ENCODE measurements at places on chromosomes 2 and 18. TPM values are rescaled to one million over a fixed set of nuclear protein-coding genes. Genes with fewer than 3 reads are reported as not detected.

IRS1 gene
- 0.31 TPM for total RNA-seq

- DNase-seq: no peak
Measured at GRCh38 chr18:10009321-10010144, 95.7 kb downstream of the VAPA start.

GRCh38 chr18:72808680-72809079 lies 59.1 kb downstream of the NETO1 start:
- DNase-seq: no peak

REG3G gene
- 0.22 TPM for total RNA-seq

DNA sequence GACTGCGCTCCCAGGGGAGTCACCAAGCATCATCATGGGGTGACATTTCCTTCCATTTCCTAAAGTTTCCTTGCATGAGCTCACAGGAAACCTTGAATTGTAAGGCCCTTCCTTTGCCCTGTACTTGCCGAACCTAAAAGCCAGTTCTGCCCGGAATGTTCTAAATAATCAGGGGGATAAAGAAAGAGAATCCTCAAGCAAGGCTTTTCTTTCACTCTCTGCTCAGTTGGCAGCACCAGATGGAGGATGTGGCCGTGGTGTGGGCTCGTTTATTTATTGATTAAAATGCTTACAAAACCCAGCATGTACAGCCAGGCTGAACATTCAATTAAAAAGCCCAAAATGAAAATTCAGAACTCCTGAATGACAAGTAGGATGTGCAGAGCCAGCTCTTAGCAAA lies 170.5 kb downstream of the SH3RF3 start:
- DNase-seq: no peak

- DNase-seq: no peak
Measured at GRCh38 chr18:50869150-50869549, 9.8 kb upstream of the ME2 start.

DNA sequence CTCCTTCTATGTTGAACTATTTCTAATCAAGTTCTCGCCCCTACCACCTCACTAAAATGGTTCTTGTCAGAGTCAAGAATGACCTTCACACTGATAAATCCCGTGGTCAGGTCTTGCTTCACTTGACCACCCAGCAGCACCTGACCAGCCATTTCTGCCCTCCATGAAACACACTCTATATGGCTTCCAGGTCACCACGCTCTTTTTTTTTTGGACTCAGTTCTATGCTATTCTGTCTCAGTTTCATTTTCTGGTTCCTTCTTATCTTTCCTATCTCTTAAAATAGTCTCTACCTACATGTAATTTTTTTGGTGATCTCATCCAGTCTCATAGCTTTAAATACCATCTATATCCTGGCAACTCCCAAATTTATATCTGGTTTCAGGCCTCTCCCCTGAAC lies 11.4 kb downstream of the EIF2AK3 start:
- no peak for DNase-seq

- no peak for DNase-seq
Measured at GRCh38 chr2:230234122-230234722, 8.7 kb downstream of the SP140 start.

DNA sequence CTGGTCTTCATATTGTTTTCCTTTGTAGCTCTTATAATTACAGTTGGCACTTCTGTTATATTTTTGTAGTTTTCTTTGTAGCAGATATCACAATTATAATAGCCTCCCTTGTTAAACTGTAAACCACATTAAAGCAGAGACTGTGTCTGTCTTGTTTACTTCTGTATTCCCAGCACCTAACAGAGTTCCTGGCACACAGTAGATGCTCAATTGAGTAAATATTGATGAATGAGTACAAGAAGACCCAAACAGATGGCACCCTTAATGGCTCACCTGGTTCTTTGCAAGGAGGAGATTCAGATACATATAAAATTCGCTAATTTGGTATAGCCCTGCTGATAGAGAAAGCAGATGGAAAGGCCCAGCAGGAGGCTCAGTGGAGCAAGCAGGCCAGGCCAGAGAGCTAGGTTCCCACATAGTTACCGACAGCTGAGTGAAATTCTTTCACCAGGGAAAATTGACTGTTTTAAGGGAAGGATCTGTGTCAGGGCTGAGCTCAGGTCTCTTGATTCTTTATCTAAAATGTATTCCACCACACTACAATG lies 120.1 kb downstream of the NUP35 start:
- no peak for DNase-seq

DNA sequence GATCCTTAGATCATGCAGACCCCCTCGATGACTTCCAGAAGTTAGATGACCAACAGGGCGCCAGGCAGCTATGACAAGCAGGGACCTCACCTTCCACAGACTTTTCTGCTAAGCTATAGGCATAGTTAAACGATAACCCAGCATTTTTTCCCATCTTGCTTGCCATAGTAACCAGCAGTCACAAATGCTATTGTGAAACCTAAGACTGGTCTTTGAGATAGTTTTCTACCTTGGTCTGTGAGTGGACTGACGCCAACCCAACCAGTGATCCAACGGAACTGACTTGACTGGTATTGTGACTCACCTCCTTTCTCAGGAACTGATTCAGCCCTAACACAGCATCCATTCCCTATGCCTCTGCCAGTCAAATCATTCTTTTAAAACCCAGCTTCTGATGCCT lies 361.2 kb downstream of the LRRTM4 start:
- no peak for DNase-seq

DNA sequence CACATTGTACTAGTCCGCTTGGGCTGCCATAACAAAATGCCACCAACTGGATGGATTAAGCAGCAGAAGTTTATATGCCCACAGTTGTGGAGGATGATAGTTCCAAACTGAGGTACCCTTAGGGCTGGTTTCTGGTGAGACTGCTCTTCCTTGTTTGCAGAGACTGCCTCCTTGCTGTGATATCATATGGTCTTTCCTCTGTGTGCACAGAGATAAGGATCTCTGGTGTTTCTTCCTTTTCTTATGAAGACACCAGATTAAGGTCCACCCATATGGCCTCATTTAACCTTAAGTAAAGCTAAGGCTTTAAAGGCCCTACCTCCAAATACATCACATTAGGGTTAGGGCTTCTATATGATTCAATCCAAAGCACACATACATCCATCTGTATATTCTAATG lies 738.2 kb upstream of the GCFC2 start:
- no peak for DNase-seq

DNA sequence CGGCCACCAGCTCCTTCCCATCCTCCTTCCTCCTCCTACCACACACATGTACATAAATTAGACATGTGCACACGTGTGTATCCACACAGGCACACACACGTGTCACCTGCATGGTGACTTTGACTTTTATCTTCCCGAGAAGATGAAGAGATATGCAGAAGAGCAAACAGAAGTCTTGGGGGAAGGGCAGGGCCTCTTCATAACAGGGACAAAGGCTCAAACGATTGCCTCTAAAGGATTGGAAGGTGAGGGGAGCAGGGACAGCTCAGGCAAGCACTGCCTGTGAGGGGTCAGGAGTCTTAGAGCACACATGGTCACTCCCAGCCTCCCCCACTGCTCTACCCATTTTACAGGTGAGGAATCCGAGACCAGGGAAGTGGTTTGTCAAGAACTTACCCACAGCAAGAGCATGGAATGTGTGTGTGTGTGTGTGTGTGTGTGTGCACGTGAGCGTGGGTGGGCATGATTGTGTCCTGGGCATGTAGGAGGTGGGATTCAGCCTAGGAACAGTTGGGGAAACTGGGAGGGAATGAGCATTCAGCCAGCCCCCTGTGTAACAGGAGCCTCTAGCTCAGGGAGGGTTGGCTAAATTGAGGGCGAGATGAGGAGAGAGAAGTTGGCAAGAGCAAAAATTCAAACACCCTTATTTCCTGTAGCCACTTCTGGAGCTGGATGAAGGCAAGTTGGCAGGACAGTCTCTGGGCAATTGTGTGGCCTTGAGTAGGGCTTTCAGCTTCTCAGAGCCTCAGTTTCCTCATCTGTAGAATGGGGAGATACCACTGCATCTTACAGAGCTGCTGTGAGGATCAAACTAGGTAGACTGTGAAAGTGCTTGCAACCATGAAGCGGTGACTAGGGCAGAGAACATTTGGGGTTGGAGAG lies 24.2 kb downstream of the CIB4 start:
- DNase-seq: no peak

COPS7B gene
- 38.0 TPM for total RNA-seq

- no peak for DNase-seq
Measured at GRCh38 chr2:233076749-233077148, 16.6 kb downstream of the INPP5D start.

DNA sequence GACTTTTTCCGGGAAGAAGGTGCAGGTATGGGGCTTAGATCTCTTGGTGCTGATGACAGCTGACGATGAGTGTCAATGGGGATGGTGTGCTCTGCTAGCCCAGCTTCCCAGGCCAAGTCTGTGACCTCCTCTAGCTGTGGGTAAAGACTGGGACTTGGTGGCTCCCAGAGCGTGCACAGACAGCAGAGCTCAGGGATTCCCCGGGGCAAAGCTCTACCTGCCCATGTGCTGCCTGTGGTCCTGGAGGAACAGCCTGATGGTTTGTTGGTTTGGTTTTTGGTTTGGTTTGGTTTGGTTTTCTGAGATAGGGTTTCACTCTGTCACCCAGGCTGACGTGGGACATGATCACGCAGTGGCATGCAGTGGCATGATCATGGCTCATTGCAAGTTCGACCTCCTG lies 19.2 kb downstream of the ATP6V1B1 start:
- DNase-seq: no peak

GRCh38 chr18:48879008-48879431 lies 71.7 kb downstream of the SMAD7 start:
- DNase-seq: no peak

SCN7A gene
- total RNA-seq: 0.07 TPM

GRCh38 chr2:215705771-215706361 lies 270.0 kb upstream of the FN1 start:
- no peak for DNase-seq

CPO gene
- not detected for total RNA-seq

- no peak for DNase-seq
Measured at GRCh38 chr2:64581018-64581417, 56.9 kb downstream of the AFTPH start.

- peak; percentile 65 for DNase-seq
Measured at GRCh38 chr2:145811276-145812164, 1291.6 kb upstream of the ZEB2 start.

DNA sequence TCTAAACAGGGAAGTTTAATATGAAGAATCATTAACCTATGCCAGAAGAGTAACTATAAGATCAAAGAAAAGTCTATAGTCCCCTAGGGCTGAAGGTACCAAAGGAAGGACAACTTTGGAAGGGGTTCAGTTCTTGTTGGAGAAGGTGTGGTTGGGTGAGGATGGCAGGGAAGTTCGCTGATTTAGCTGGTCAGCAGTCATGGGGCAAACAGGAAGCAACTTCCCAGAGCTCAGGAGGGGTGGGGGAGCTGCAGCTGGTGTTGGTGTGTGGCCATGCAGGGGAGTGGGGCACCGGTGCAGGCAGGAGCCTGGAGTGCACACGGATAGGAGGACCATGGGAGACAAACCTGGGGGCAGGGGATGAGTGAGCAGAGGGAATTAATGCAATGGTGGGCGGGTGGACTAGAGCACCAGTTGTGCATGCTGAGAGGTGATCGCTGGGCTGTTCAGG lies 34.0 kb downstream of the FHOD3 start:
- DNase-seq: no peak
